Right cardiac atrium (tissue), 5 donors: ENCODE measurements at places on chromosomes 16 and 17.
A peak's percentile ranks its signal among the peaks of the same experiment; 100 is the strongest.

- DNase-seq, result no peak
These were observed 42.7 kb downstream of the ATF7IP2 start for GRCh38 chr16:10428433-10429168.

DNA sequence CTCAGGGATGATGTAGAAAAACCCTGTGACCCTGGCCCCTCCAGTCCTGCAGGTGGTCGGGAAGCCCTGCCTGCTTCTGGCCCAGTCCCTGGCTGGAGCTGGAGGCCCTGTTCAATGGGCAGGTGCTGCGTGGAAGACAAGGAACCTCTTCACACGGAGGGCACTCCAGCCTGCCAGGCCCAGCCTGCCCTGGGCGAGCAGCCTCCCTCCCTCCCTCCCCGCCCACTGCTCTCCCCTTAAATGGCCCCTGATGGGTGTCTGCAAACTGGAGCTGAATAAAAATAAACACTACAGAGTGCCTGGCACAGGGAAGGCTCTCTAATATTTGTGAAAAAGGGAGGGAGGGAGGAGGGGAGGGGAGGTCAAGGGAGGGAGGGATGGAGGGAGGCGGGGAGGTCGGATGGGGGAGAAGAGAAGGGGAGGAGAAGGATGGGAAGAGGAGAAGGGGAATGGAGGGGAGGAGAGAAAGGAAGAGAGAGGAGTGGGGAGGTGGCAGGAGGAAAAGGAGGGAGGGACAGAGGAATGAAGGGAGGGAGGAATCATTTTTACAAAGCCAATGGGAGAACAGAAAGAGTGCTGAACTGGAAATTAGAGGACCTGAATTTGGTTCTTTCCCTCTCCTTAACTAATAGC, 222.8 kb upstream of the TNRC6C start:
- DNase-seq, result peak; percentile 88

- DNase-seq, result no peak
These were observed 167.7 kb downstream of the COPRS start for GRCh38 chr17:31691251-31691905.

- peak; percentile 35 for DNase-seq
These were observed 25.1 kb upstream of the ENPP7 start for GRCh38 chr17:79705674-79706073.

DNA sequence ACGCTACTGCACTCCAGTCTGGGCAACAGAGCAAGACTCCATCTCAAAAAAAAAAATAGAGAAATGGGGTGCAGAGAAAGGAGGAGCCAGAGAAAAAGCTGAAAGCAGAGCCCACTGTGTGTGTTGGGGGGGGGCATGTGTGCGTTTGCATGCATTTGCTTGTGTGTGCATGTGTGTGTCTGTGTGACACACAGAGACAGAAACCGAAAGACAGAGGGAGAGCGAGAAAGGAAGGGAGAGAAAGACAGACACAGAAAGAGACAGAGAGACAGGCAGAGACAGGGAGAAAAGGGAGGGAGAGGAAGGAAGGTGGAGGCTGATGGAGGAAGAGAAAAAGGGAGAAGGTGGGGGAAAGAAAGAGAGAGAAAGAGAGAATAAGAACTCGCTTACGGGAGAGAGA, 9.8 kb upstream of the CIITA start:
- DNase-seq, result no peak

DNA sequence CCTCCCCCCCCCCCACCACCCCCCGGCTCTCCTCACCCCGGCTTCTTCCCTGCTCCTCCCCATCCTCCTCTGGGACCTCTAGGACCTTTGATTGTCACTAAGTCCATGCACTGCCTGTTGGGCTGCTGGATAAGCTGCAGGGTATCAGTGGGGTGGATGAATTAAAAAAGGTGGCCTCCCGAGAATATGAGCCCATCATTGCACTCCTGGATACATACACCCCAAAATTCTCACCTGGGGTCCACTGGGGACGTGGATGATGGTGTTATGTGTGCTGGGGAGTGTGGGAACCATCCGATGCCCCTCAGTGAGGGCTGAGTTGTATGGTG, 88.8 kb downstream of the IRF8 start:
- no peak for DNase-seq

DNA sequence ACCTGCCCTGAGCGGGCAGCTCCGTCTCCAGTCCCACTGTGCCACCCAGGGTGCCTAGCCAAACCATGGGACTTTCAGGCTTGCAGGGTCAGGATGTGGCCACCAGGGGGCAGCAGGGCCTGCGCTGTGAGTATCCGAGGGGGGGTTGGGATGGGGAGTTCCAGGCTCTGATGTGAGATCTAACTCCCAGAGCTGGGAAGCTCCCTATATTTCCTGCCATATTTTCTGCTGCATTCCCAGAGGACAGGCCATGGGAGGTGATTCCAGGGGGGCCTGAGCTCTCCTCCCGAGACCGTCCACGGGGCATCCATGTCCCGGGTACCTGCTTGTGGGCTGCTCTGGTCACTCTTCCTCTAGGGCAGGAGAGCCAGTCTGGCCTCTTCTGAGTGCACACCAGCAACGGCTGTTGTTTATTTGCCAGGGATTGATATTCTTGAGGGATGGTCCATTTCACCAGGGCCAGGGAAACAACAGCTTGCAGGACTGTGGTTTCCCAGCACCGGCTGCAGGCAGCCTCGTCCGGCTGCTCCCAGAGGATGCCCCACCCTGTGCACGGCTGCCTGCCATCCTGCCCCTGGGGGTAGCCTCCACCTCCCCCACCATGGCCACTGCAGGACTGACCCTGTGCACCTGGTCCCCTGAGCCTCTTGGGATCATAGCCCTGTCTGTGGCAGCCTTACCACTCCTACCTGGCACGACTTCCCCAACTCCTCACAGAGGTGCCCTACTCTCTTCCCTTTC, 1.2 kb downstream of the GPR142 start:
- peak; percentile 90 for DNase-seq

GRCh38 chr17:17728550-17729251, 47.4 kb downstream of the RAI1 start:
- no peak for DNase-seq

GRCh38 chr16:74862743-74863244, 88.2 kb upstream of the FA2H start:
- DNase-seq, result no peak

- no peak for DNase-seq
These were observed 36.5 kb upstream of the SRSF1 start for GRCh38 chr17:58043221-58044181.

DNA sequence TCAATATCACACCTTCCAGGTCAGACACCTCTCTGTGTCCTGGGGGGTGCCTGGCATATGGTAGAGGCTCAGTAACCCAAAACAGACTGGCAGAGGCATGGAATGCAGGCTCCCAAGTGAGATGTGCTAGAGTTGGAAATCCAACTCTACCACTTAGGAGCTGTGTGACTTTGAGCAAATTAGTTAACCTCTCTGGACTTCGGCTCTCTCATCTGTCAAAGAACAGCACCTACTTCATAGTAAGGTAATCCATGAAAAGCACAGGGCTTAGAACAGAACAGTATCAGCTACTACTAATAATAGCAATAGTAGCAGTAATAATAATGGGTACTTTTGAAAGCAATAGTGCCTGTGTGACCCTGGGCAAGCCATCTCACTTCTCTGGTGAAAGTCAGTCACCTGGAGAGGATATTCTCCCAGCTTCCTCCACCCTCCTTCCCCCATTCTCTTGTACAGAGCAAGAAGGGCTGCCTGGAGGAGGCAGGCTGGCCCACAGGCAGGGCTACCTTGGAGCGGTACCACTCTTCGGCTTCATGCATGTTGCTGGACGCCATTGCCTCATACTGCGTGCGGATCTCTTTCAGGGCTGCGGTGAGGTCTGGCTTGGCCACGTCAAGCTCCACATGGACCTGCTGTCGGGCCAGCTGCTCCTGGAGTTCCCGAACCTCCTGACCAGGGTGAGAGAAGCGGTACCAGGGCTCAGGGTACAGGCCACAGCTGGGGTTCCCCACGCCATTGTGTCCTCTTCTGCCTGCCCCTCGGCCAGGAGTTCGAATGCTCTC, 2.3 kb downstream of the GFAP start:
- no peak for DNase-seq

DNA sequence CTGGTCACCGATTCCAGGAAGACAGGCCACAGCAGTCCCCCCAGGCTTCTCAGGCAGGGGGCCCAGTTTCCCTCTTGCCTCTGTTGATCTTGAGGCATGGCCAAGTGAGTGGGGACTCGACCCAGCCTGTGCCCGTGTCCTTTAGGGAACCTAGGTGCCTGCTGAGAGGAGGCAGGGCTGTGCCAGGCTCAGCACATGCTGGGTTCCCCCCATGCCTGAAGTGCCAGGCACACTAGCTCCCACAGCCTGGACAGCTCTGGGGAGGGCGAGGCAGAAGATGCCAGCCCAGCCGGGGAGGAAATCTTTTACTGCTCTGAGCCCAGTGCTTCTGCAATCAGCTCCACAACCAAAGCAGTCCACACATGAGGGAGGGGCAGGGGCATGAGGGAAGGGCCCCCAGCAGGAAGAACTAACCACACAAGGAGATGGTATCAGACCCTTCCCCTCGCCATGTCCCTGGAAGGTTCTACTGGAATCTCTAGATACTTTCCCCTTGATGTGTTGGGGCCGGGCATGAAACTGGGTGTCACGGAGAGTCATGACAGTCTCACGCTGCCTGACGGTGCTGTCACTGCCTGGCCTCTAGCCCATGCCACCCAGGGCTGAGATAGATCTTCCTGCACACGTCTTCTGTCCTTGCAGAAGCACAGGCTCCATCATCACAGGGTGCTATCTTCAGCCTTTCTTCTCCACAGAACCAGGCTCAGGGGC, 25.5 kb downstream of the MYO18A start:
- DNase-seq, result no peak

- DNase-seq, result peak; percentile 71
These were observed 615 bp downstream of the PRPSAP1 start for GRCh38 chr17:76353004-76353598.

GRCh38 chr16:88700636-88701482, 5.3 kb downstream of the RNF166 start:
- DNase-seq, result peak; percentile 97

DNA sequence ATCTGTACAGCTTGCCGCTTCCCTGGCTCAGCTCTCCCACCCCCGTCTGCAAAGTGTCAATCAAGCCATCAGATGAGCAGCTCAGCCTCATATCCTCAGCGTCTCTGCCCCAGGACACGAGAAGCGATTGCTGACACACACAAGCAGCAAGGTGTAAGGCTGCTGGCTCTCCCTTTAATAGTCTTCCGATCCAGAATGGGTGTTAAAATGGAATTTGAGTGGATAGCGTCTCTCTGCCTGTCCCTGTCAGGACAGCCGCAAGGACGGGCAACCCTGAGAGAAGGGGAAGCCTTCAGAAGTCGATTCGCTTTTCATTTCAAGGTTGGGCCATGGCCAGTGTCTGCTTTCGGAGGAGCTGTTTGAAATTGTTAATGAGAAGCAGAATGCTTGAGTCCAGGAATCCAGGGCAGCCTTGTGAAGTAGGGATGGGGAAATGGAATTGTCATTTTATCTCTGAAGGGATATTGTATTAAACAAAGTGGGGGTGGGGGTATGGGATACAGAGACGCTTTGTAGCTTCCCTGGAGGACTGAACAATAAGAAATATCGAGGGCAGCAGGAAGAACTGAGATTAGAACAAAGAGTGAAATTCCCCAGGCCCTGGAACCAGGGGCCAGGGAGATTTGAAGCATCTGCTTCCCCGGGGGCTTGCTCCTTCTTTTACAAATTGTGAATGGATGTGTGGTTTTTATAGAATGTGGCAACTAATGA, 4.7 kb upstream of the PIPOX start:
- DNase-seq, result no peak
